ENCODE measurements at places on chromosomes 3 and 15.

- DNase-seq, result no peak
These were observed 33.5 kb upstream of the PDZRN3 start for GRCh38 chr3:73658227-73658626.

DNA sequence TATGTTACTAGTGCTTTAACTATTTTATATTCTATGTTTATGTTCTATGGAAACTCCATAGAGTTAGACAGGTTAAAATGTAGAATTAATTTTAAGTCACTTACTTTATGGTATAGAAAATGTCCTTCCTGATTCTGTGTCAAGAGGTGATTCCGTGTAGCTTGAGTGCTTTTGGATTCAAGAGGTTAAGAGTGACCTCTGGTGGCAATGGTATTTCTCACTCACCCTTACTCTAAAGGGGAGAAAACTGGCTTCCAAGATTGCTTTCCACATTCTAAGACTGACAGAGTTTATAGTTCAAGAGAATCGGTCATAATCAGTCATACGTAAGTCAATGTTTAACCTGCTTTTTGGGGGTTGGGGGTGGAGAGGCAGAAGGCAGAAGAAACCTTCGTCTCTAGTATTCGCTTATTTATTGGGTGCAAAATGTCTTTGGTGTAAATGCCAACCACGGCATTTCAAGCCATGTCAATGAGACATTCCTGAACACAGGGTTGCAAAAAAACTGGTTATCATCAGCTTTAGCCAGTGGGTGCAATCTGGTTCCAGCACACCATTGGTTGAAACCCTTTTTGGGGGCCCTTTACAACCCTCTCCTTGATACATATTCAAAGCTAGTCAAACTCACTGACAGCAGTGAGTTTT is 92.0 kb upstream of the VGLL3 start:
- no peak for DNase-seq

DNA sequence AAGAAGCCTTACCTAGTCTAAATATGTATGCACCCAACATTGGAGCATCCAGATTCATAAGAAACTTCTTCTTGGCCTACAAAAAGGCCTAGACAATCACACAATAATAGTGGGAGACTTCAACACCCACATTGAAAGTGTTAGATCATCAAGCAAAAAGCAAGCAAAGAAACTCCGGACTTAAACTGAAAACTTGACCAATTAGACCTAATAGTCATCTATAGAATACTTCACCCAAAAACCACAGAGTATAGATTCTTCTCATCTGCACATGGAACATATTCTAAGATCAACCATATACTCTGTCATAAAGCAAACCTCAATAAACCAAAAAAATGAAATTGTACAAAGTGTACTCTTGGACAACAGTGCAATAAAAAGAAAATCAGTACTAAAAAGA is 22.3 kb upstream of the OR5K4 start:
- no peak for DNase-seq

- DNase-seq, result no peak
These were observed 101.6 kb downstream of the APBA2 start for GRCh38 chr15:28987337-28987736.

GRCh38 chr3:156432563-156432962 is 122.4 kb downstream of the SSR3 start:
- no peak for DNase-seq

DNA sequence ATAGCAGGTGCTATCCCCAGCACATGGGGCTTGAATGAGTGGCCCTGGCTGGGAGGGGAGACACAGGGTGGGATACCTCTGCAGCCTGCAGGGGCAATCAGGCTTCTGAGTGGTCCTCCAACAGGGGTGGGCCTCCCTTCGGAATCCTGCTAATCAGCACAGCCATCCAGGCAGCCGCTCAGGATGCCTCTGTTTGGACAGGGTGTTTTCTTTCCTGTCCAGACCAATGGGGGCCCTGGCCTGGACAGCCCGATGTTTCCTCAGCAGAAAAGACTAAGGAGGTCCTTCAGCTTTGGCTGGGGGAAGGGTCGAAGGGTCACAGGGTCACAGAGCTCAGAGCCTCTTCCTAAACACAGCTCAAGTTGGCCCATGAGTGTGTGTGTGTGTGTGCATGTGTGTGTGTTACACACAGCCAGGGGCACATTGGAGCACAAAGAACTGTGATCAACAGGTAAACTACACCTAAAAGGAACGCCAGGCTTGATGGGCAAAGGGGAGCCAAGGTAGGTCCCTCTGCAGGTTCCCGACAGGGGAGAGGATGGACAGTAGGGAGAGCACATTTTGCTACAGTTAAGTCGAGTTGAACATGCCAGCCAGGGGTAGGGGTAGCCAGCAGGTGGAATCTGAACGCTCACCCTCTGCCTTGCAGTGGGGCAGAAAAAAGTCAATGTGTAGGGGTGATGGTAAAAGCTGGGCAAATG is 1.1 kb upstream of the HAPLN3 start:
- DNase-seq, result no peak

DNA sequence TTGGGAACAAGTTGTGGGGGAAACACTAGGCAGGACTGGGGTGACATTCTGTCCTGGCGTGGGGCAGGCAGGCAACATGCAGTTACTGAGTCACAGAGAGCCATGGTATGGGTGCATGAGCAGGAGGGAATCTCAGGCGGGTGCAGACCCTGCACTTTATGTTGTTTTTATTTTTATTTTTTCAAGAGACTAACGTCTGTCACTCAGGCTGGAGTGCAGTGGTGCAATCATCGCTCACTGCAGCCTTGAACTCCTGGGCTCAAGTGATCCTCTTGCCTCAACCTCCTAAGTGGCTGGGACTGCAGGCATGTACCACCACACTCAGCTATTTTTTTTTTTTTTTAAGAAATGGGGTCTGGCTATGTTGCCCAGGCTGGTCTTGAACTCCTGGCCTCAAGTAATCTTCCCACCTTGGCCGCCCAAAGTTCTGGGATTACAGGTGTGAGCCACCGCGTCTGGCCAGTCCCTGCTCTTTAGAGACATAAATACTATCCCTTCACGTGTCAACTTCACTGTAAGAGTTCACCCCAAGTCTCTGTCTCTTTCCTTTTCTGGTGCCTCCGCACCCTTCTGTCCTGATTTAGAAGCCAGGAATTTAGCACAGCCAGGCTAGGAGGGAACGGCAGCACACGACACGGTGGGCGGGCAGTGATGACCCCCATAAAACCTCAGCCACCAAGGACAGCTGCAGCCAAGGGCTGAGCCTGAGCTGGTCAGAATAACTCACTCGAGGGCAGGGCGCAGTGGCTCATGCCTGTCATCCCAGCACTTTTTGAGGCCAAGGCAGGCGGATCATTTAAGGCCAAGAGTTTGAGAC is 72.8 kb upstream of the IQSEC1 start:
- no peak for DNase-seq

GRCh38 chr3:39809181-39809994 is at the start of gene MYRIP:
TSS of gene MYRIP (plus strand) at chr3:39809609. CDS start at chr3:39900817, 91,208 bp downstream.
- no peak for DNase-seq

GRCh38 chr3:24264748-24265158 is 229.9 kb downstream of the THRB start:
- DNase-seq, result no peak

DNA sequence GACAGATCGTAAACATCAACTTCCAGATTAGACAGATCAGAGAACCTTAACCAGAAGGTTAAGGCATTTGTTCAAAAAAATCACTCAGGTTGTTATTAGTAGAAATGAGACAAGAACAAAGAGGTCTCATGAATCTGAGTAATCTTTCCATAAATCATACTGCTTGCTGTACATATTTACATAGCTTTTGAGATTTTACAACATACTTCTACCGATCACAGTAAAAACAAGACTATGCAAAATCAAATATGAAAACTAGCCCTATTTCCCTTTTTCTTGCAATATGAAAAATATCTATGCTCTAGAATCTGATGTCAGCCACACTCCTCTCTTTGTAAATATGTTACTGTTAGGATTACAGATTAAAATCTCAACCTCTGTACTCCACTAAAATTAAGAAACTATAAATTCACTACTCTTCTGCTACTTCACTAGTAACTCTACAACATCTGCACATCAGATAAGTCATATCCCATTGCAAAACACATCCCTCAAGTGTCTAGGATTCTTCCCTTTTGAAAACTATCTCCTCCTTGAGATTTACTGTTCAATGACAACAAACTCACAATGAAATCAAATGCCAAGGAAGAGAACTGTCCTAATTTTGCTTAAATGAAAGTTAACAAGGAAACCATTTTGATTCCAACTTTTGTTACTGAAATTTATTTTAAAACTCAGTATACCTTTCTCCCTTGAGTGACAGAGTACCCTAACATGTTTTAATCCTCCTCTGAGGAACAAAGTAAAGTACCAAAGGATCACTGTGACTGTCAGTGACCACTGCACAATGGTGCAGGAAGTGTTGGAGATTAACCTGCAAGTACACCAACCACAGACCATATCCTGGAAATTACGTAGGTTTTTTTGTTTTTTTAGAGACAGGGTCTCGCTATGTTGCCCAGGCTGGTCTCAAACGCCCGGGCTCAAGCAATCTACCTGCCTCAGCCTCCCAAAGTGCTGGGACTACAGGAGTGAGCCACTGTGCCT is 12.8 kb downstream of the DCUN1D1 start:
- no peak for DNase-seq

GRCh38 chr3:14131134-14131533 is 6.3 kb downstream of the TMEM43 start:
- no peak for DNase-seq

GRCh38 chr3:183734750-183735494 is 37.3 kb downstream of the YEATS2 start:
- no peak for DNase-seq

DNA sequence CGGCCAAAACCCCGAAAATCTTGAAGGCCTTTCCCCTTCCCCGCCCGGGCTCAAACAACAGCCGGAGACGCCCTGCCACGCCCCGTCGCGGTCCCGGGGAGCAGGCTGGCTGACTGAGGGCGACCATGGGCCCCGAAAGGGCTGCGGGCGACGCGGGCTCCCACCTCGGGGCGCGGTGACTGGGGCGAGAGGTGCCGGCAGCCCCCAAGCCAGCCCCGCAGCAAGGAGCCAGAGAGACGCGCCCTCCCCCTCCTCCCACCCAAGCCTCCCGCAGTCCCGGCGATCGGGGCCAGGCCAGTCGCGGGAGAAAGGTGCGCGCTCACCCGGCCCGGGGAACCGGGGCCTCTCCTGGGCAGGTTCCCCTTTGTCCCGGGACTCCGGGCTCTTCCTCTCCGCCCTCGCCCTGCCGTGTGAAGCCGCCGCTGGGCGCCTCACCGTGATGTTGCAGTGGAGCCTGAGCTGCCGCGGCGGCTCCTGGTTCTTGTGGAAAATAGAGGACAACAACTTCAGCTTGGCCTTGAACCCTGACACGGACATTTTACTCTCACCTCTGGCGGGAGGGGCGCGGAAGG is 30.6 kb upstream of the ZSCAN2 start:
- no peak for DNase-seq

GRCh38 chr15:69279636-69280035 is 19.1 kb upstream of the PAQR5 start:
- no peak for DNase-seq

GRCh38 chr15:100879464-100880138 is at the start of gene ALDH1A3:
TSS of gene ALDH1A3 (plus strand) at chr15:100879831. CDS start at chr15:100879908, 77 bp downstream.
- no peak for DNase-seq

GRCh38 chr3:59609657-59610348 is 560.0 kb upstream of the CFAP20DC start:
- no peak for DNase-seq

DNA sequence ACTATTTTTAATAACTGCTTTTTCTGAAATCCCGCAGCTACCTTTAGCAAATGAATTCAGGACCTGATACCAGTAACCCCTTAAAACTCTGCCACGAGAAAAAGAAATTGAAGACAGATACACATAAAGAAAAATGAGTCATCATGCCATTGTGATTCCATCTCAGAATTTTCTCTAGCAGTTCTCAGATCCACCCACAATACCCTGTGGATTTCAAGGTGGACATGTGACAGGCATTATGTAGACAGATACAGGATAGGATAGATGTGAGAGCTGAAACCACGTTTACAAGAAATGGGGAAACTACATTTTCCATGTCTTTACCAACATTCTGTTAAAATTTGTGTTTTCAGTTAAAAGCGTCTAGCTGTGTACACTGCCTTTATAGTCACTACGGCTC is 291.9 kb upstream of the NR2F2 start:
- DNase-seq, result no peak

GRCh38 chr15:92161039-92161670 is 232.5 kb upstream of the ST8SIA2 start:
- DNase-seq, result no peak

DNA sequence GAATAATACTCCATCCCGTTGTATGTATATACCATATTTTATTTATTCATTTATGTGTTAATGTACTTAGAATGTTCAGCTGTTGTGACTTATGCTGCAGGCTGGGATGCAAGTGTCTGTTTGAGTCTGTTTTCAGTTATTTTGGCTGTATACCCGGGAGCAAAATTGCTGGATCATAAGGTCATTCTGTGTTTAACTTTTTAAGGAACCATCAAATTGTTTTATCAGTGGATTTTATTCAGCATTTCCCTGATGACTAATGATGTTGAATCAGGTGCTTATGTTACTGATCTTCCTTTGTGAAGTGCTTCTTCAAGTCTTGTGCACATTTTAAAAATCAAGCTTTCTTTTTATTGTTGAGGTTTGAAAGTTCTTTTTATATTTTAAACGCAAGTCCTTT is 118.1 kb downstream of the SLC25A26 start:
- no peak for DNase-seq

- no peak for DNase-seq
These were observed 136.0 kb upstream of the CCDC54 start for GRCh38 chr3:107241217-107241616.

DNA sequence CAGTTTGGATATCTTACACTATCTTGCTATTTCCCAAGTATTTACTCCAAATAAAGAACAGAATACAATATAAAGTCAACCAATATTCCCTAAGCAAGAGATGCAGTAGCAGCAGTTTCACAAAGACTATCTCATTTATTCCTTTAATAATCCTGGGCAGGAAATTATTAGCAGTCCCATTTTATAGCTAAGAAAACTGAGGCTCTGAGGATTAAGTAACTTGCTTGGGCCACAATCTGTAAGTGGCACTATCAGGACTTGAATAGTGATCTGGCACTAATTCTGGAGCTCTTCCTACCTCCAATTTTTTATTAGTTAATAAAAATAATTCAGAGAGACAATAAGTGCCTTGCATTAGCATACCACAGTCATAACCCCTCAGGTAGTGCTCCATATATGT is 611.7 kb downstream of the MCTP2 start:
- DNase-seq, result no peak

DNA sequence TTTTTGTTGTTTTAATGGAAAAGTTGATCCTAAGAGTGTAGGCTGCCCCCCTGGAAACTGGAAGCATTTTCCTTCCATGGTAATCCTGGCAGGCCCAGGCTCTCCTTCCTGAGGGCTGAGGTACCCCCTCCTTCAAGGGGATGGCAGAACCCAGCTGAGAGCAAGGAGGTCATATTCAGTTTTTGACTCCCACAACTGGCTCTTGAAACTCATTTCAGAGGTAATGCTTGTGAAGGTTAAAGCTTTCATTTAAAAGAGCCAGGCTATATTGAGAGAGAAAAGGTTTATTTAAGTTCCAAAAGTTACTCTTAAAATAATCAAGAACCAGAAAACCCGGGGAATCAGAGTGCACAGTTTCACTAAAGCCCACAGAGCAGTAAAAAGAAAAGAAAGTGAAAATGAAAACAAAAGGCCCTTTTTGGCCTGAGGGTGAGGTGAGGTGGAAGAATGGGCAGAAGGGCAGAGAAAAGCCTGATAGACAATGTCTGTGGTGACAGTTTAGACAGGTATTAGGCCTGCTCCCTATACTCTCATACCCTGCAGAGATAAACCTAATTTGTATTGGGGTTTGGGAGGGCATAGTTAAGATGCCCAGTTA is 47.0 kb upstream of the RBP1 start:
- no peak for DNase-seq

- DNase-seq, result no peak
These were observed 50.7 kb downstream of the CDC25A start for GRCh38 chr3:48137425-48137999.

Measured in activated CD8-positive, alpha-beta memory T cell treated with anti-CD3 and anti-CD28 coated beads for 4 hours (primary cell).